ENCODE measurements at places on chromosomes 3 and 15.

DNA sequence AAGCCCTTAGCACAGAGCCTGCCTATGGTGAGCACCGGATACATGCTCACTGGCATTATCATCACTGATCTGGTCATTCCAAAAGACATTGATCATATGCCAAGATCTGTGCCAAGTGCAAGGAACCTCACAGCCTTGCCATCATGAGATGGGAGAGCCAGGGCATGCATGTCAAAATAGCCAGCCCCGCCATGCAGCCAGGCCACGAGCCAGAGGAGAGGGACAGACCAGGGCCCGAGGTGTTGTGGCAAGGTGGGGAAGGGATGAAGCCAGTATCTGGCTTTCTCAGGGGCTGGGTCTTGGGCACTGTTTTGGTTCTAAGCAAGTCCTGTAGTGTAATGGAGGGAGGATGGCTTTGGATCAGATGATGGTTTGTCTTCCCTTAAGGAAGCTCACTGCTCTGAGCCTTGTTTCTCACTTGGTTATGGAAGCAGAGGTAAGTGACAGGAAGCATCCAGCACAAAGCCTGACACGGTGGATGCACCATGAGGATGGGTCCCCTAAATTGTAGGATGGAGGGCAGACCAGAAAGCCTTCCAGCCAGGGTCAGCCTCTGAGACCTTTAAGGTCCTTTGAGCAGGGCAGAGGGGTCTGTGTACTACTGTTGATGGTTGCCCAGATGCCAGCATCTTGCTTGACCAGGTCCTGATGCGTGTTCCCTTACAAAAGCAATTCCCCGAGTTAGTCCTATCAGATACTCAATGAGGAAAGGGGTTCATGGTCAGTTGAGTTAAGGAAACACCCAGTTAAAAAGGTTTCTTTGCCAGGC, 247.7 kb upstream of the TLE3 start:
- peak; percentile 89 for DNase-seq

DNA sequence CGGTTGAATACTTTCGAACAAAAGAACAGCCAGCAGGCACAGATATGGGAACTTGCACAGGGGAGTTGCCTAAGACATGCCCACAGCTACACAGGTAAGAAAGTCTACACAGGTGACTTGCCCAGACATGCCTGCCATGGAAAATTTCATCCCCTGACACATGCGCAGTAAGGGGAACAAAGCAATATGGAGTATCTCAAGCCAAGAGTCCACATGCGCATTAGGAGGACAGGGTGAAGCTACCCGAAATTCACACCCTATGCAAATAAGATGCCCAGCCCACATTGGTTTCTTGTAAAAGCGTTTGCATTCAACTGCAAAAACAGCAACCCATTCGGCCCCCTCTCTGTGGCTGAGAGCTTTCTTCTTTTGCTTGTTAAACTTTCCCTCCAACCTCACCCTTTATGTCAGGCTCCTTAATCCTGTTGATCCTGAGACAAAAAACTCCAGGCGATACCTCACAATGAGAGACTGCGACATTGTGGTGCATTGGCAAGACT, 49.3 kb upstream of the TRPM1 start:
- DNase-seq = no peak

DNA sequence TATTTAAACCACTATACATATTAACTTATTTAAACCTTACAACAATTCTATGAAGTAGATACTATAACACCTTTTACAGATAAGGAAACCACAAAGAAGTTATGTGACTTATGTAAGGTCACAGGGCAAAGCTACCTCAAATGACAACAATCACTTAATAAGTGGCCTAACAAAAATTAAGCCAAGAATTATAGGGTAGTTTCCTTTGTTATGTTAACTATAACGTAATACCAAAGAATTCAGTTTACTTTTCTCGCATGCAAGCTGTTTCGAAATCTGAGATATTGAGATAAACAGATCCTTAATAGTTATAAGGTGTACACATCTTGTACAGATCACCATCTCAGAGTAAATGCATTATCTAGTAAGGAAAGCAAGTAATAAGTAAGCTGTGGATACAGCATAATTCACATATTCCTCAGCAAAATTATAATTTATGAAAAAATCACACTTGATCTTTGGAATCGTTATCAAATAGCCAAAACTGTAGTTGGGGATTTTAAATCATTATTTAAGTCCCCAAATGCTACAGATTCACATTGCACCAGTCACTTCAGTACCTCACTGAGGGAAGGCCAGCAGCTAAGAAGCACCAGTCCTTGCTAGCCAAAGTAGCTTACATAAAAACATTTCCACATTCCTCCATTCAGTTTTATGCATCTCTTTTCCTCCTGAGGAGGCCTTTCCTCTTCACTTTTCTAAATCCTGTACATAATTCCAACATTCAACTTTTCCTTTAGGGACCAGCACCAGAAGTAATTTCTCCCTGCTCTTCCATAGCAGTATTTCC, 226.8 kb downstream of the TBC1D5 start:
- no peak for DNase-seq

- DNase-seq = no peak
These were observed 188.5 kb downstream of the TPRG1 start for GRCh38 chr3:189360291-189360690.

- no peak for DNase-seq
These were observed 169.7 kb upstream of the TMCO5A start for GRCh38 chr15:37764733-37765191.

DNA sequence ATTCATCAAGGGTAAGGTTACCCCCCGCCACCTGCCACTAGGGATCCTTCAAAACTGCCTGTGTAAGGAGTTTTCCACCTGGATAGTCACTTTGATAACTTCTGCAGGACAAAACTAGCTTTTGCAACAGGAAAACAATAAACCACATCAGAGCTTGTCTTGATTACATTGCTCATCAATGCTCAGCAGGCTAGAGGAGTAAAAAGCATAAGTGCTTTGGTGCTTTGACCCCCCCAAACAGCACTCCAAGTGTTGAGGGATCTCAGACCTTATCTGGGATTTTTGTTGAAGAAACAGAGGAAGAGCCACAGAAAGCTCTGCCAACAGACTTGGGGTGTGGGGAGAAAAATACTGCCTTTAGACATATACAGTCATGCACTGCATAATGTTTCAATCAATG, 10.8 kb upstream of the PHLDB2 start:
- no peak for DNase-seq
